ENCODE measurements at places on chromosomes 1 and 21.

DNA sequence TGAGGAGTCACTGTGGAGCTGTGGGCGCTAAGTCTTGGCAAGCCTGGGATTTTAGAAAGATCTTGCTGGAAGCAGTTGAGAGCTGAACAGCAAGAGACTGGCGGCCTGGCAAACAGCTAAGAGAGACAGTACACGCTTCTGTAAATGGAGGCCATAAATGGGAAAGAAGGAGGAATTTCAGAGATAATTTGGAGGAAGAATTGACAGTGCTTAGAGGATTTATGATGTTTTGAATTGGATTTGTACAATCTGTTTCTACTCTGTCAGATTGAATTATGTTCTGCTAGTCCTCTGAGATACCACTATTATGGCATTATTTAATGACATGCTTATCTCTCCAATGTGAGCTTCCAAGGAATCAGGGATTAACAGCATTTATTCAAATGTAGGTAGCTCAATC lies 50.1 kb downstream of the ABCA4 start:
- DNase-seq, result no peak

GRCh38 chr1:68322837-68323687 lies 90.7 kb upstream of the WLS start:
- peak; percentile 43 for DNase-seq

DNA sequence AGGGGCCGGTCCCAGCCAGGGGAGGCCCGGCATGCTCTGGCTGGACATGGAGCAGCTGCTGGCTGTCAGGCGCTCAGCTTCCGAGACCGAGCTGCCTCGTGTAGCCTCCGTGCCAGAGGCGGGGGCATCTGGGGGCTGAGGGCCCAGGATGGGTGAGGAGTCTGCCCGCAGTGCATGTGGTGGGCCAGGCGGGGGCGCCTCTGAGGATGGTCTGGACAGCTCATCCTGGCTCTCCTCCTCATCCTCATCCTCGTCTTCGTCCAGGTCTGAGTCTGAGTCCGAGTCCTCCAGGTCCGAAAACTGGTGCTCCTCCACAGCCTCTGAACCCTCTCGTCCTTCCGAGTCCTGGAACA lies 28.9 kb upstream of the EDN2 start:
- DNase-seq, result no peak

- no peak for DNase-seq
Measured at GRCh38 chr1:118841521-118841920, 146.6 kb downstream of the TBX15 start.

DNA sequence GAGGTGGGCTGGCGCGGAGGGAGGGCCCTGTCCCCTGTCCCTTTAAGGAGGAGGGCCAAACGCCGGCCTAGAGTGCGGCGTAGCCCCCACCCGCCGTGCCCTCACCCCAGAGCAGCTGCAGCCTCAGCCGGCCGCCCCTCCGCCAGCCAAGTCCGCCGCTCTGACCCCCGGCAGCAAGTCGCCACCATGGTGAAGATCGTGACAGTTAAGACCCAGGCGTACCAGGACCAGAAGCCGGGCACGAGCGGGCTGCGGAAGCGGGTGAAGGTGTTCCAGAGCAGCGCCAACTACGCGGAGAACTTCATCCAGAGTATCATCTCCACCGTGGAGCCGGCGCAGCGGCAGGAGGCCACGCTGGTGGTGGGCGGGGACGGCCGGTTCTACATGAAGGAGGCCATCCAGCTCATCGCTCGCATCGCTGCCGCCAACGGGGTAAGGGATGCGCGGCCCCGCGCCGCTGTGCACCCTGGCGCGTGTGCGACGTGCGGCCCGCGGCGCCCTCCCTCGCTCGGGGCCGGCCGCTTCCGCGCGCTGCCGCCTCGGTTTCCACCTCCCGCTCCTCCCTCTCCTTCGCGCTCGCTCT lies at the start of gene PGM1:
Gene PGM1, plus strand, starts transcription at position 109 of the 583 bp plus-strand sequence. Its CDS starts 78 bp downstream, at position 187.
- DNase-seq, result peak; percentile 80

- no peak for DNase-seq
Measured at GRCh38 chr1:89657886-89658285, 25.0 kb downstream of the LRRC8C start.

- peak; percentile 2 for DNase-seq
Measured at GRCh38 chr1:222592171-222592570, 2.4 kb upstream of the TAF1A start.

- DNase-seq, result no peak
Measured at GRCh38 chr1:218079347-218079746, 205.7 kb upstream of the RRP15 start.

- no peak for DNase-seq
Measured at GRCh38 chr1:93252598-93252997, 72.1 kb downstream of the CCDC18 start.

DNA sequence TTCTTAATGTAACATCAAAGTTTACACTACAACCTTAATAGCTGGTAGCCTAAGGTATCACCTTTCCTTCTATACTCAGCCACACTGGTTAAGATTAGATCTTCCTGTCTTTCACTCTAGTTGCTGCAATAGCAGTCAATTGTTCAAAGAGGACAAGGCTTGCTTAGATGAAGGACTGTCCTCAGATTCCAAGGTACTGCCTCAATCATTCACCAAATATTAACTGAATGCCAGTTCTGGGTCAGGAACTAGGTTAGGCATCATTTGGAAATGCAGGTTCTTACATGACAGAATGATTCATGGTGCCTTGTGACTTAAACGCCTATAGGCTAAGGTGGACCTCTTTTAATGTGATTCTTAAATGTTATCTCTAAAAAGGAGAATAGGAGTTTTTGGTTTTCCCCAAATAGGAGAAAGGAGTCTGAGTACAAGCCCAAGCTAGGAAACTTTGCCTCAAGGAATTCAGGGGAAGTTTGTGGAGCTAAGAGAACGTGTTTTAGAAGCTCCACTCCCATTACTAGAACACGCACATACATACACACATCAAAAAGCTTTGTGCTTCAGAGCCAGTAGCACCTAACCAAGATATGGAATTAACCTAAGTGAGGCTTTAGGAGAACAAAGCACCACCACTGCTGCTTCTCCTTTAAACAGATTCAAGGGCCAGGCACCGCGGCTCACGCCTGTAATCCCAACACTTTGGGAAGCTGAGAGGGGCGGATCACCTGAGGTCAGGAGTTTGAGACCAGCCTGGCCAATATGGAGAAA lies 8.5 kb upstream of the WDR47 start:
- no peak for DNase-seq

- no peak for DNase-seq
Measured at GRCh38 chr1:64195081-64195395, 8.4 kb upstream of the UBE2U start.

DNA sequence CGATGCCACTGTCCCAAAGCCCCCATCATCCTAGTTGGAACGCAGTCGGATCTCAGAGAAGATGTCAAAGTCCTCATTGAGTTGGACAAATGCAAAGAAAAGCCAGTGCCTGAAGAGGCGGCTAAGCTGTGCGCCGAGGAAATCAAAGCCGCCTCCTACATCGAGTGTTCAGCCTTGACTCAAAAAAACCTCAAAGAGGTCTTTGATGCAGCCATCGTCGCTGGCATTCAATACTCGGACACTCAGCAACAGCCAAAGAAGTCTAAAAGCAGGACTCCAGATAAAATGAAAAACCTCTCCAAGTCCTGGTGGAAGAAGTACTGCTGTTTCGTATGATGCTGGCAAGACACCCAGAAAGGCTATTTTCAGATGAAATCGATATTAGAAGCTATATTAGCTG lies 8.1 kb downstream of the RHOU start:
- DNase-seq, result no peak

DNA sequence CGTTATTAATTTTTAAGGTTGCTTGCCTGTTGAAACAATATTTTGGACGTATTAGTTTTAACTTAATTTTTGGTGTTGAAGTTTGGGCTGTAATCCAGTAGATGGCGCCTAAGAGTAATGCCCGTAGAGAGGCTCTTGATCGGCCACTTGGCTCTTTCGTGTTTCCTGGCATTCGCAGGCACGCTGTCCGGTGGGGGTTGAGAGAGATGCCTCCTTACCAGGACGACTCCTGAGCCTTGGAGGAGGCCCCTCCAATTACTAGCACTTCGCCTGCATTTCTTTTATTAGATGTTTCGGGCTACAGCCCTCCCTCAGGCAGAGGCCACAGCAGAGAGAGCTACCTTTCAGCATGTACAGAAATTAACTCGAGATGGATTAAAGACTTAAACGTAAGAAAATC lies 12.0 kb downstream of the OR2M4 start:
- peak; percentile 34 for DNase-seq

DNA sequence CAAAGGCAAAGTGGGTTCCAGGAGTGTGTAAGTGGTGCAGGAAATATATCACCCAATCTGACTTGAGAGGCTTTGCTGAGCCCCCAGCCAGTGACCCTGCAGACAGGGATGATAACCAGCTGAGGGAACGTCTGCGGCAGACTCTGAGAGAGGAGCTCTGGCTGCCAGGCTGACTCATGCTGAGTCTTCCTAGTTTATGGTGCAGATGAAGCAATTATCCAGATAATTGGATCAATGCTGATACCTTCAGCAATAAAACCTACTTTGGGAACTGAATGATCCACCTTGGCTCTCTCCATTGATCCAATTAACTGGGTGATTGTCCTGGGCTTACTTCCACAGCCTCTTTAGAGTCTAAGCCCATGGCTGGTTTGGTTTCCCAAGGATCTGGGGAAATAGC lies 7.3 kb downstream of the C8B start:
- DNase-seq, result peak; percentile 19

- peak; percentile 60 for DNase-seq
Measured at GRCh38 chr1:10471411-10472219, 714 bp downstream of the DFFA start.

GRCh38 chr1:68111519-68112436 lies 61.4 kb upstream of the DIRAS3 start:
- DNase-seq, result peak; percentile 95

DNA sequence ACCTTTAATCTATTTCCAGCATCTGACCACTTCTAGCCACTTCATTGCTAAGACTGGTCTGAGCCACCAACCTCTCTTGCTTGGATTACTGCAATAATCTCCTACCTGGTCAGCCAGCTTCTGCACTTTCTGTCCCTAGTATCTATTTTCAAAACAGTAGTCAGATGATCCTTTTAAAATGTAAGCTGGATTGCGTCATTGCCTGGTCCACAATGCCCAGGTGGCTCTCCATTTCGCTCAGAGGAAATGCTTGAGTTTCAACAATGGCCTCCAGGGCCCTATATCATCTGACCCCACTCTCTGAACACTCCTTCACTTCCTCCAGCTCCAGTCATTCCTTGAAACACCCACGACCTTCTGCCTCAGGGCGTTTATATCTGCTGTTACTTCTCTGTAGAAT lies 2.3 kb downstream of the FYB2 start:
- no peak for DNase-seq

GRCh38 chr21:44752671-44753235 lies 41.4 kb upstream of the TSPEAR start:
- DNase-seq, result peak; percentile 14

DNA sequence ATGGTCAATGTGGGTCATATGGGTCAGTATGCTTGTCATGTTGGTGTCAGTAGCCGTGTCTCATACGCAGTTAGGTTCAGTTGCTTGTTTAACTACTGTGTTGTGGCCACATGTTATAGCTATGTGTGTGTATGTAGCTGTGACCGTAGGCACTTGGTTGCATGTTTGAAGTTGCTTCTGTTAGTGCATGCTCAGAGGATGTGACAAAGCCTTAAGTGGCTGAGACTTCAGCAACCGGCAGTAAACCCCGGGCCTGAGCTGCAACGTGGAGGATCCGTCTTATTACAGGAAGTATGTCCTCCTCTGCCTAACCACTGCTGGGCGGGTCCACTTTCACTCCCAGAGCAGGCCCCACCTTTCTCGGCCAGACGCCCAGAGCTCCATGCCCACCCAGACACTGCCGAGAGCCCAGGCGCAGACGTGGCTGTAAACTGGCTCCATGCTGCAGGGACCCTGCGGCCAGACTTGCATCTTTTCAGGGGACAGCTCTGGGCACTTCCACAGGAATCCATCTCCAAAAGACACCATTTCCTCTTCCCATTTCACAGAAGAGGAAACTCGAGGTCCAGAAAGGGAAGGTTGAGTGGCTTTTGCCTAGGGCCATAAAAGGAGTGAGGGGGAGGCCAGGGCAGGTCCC lies 2.2 kb downstream of the TCEA3 start:
- DNase-seq, result peak; percentile 83

DNA sequence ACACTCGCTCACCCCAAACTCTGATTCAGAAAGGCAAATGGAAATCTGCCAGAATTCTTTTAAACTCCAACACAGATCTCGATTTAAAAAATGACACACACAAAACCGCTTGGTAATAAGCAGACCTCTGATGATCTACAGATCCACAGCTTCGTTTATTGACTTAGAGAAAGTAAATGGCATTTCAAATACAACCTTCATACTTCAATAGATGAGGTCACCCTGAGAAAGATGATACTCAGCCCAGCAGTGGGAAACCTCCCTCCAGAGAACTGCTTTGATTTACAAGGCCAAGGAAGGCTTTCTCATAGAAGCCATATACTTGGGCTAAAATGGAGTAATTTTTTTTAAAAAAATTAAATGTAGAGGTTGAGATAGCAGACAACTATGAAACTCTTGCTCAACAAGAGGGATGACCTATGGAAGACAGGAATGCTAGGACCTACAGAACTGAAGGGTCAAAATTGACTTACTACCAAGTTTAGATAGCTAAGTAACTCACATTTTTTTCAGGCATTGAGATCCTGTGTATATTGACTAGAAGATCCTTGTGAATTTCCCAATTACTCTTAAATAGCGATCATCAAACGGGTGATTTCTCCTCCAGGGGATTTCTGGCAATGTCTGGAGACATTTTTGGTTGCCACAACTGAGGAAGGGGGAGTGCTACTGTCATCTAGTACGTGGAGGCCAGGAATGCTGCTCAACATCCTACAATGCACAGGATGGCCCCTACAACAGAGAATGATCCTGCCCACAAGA lies 143.9 kb downstream of the CLIC6 start:
- DNase-seq, result peak; percentile 96

- no peak for DNase-seq
Measured at GRCh38 chr1:53132176-53132575, 10.3 kb downstream of the SLC1A7 start.

GRCh38 chr1:152035539-152036266 lies 1.1 kb downstream of the S100A11 start:
- peak; percentile 42 for DNase-seq

- DNase-seq, result peak; percentile 68
Measured at GRCh38 chr1:204258213-204259115, 44.7 kb upstream of the GOLT1A start.

DNA sequence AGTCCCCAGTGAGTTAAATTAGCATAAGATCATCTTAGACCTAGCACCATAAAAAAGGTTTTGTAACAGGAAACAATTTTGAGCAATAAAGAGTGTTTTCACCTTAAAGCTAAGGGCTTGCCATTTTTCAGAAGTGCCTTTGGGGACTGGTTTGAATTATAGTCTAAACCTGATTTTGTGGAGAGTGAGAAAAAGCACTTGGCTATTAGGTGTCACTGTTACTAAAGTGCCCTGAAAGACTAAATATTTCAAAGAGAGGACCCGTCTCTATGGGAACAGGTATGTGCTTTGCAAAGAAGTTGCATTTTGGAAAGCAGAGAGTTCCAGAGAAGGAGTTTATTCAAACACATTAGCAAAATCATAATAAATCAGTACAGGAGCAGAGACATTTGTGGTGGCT lies 9.1 kb downstream of the NTNG1 start:
- DNase-seq, result no peak

DNA sequence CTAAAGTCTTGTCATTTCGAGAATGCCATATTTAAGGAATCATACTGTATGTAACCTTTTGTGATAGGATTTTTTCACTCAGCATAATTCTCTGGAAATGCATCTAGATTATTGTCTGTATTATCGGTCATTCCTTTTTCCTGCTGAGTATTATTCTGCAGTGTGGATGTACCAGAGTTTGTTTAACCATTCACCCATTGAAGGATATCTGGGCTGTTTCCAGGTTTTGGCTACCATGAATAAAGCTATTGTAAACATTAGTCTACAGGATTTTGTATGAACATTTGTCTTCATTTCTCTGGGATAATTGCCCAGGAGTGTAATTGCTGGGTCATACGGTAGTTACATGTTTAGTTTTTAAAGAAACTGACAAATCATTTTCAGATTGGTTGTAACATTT lies 61.8 kb downstream of the ATP1A1 start:
- DNase-seq, result no peak
